ENCODE measurements at places on chromosomes 7 and 10.
A peak's percentile ranks its signal among the peaks of the same experiment; 100 is the strongest.

DNA sequence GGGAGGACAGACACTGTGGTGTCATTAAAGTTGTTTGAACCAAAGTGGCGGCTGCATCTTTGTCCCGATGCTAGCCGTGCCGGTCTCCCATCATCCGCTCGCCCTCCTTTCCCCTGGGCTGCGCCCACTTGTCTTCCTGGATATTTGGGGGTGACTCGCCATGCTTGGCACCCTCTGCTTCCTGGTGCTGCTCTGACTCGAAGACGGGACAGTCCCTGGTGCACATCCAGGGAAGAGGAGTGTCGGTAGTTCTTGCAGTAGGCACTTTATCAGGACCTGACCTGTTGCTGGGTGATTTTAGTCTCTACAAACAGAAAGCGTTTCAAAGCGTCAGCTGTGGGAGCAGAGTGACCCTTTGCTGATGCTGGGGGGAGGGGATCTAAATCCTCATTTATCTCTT lies 68.3 kb upstream of the DNAJB6 start:
- DNase-seq: no peak

DNA sequence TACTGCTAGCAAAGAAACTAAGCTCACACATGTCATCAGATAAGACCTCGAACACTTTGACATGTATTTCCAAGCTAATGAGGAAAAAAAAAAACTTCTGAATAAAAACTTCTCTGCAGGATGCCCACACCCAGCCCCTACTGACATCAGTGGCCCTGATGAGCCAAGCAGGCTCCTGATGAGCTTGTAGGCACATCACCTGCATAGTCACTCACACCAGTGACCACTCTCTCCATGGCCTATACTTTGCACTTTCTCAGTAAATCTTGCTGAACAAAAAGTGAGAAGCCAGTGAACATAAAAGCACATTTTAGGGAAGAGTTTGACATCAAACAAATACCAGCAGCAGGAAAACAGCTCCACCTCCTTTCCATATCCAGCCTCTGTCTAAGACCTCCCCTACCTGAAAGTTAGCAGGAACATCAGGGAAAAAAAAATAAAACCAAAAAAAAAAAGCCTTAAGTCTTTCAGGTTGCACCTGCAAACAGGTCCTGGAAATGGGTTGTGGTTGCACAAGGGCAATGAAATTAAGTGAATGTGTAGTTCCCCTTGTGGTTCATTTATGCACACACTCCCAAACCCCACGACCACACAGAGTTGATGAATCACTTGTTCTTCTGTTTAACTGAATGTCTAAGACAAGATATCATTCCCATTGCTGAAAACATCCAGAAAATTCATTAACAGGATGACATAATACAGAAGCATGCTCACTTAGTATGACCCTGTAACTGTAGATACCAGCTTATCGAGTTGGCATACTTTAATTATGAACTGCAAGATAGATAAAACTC lies 205.2 kb upstream of the PDE1C start:
- DNase-seq: no peak

GRCh38 chr7:114921631-114922025 lies 266 bp upstream of the MDFIC start:
- DNase-seq: no peak

- no peak for DNase-seq
These were observed 66.1 kb downstream of the PRTFDC1 start for GRCh38 chr10:24886290-24886680.

DNA sequence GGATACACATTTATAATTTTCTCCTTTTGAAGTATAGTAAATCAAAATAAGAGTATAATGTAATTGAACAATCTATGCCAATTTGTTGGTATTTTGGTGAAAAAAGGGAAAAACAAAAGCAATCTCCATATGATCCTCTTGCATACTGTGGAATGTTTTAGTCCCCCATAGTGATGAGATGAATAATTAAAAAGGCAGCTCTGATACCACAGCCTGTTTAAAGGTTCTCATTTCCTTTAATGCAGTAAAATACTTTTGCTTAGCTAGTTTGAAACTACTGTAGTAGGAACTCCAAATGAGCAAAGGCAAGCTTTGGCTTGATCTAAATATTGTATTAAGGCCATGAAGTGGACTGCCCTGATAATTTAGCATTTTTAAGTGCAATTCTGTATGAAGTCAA lies 77.6 kb downstream of the VTI1A start:
- no peak for DNase-seq

GRCh38 chr7:104482362-104483037 lies 154.1 kb downstream of the LHFPL3 start:
- no peak for DNase-seq

DNA sequence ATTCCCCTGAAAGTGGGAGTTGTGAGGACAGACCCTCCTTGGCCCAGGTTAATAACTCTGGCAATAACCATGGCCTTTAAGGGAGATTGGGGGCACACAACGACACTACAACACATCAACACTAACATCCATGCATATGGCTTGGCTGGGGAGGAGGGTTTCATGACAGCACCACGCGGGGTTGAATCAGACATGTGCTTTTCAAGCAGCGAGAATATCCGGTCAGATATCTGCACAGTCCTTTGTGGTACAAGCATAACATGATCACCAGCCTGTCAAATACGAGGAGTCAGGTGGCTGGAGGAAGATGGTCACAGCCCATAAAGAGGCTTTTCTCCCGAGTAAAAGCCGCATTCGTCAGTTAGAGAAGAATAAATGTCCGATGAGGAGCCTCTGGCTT lies 13.1 kb upstream of the KLRG2 start:
- DNase-seq: no peak

- no peak for DNase-seq
These were observed 44.4 kb downstream of the JAKMIP3 start for GRCh38 chr10:132110111-132110521.

- DNase-seq: no peak
These were observed 32.0 kb downstream of the NRAP start for GRCh38 chr10:113631684-113632367.

GRCh38 chr7:78562191-78562590 lies 763.6 kb downstream of the PHTF2 start:
- no peak for DNase-seq

- no peak for DNase-seq
These were observed 517.1 kb downstream of the RPS24 start for GRCh38 chr10:78550716-78551115.

DNA sequence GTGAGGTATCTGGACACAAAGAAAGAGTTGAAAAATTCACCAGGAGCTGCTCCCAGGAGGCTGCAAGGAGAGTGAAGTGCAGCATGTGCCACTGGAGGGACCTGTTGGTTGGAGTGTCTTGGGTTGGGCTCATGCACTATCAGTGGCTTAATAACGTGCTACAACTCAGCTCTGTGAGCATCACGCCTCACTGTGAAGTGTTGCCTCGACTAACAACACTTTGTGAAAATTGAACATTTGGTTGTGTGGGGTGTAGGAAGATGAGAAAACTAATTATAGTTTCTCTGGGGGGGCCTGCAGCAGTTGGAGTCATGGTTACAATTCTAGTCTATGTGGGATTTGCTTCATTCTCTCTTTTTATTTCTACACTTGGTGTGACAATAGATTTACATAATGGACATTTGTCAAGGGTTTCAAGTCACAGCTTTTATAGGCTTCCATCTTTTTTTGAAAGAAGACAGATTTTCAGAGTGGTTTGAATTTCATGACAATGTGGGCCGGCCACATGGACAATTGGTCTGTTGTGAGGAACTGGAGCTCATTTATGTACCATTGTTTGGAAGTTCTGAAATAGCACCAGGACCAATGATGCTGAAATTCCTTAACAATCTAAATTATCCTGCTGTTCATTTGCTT lies 121.3 kb downstream of the RAMP3 start:
- DNase-seq: no peak

GRCh38 chr10:103651333-103651732 lies 157.8 kb downstream of the NEURL1 start:
- DNase-seq: no peak

- peak; percentile 7 for DNase-seq
These were observed 53.2 kb downstream of the GAD2 start for GRCh38 chr10:26269754-26270153.

DNA sequence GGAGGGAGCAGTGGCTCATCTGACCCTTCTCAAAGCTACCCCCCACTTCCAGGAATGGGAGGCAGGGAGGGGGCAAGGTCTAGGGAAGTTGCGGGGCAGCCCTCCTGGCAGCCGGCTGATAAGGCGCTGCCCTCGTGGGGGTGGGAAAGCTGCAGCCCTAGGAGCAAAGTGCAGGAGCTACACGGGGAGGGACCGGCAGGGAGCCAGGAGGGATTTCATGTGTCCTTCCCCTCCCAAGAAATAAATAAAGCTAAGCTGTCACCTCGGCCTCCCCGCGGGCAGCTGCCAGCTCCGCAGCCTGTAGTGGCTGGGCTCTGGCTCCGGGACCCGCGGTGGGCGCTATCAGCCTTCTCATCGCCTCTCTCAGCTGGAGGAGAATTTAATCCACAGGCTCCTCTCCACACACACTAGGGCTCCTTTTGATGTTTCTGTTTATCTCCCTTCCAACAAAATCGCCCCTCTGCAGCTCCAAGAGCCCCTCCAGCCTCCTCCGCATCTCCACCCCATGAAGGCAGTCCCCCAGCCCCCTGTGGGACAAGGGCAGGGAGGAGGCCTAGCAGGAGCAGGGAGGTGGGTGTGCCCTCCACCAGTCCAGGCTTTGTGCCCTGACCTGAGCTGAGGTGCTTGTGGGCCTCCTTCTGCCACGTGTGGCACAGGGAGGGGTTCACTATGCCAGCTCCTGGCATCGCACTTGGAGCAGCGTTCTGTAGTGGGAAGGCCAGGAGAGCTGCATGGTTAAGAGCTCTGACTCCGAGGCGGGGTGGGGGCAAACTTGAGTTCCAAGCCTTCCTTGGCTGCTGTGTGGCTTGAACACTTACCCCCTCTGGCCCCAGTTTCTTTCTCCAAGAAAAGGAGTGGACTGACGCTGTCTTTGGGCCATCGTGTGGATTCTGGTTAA lies 80.5 kb downstream of the C10orf105 start:
- DNase-seq: no peak
